ENCODE measurements at places on chromosomes 5 and 9. TPM values are rescaled to one million over a fixed set of nuclear protein-coding genes. Genes with fewer than 3 reads are reported as not detected.

Gene IRGM
- 1.2 TPM for total RNA-seq

- DNase-seq = no peak
Observed at GRCh38 chr9:33381231-33381791, 21.1 kb downstream of the AQP7 start.

DNA sequence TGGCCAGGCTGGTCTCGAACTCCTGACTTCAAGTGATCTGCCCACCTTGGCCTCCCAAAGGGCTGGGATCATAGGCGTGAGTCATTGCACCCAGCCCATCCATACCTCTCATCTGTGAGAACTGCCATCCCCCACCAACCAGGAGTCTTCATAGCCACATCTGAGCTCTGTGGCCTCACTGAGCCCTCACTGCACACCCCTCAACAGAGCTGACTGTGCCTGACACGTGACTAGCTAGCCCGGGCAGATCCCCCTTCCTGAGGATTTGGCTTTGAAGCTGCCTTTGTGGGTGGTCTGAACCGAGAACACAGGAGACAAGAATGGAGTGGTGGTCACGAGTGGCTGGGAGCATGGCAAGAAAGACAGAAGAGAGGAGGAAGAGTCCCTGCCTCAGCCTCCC, 15.6 kb downstream of the AK8 start:
- DNase-seq = no peak

GRCh38 chr9:135716045-135716444, 14.1 kb downstream of the KCNT1 start:
- no peak for DNase-seq

- DNase-seq = no peak
Observed at GRCh38 chr5:65535529-65535987, 27.4 kb downstream of the CENPK start.

GRCh38 chr9:23044549-23044948, 597.9 kb downstream of the DMRTA1 start:
- DNase-seq = no peak

Measured in ureter (tissue), 1 donor.